Memory B cell (primary cell): ENCODE measurements at places on chromosomes 3 and 15.

GRCh38 chr15:72042054-72042453 is 75.9 kb downstream of the MYO9A start:
- no peak for DNase-seq
- H3K4me1 ChIP-seq, result peaks cover 4% of the 10 kb centered on the region
- peak overlapping the region; percentile 17 for H3K27ac ChIP-seq
- peaks cover 36% of the 10 kb centered on the region for H3K36me3 ChIP-seq
- H3K4me3 ChIP-seq, result no peak overlapping the region
- H3K27me3 ChIP-seq, result no peaks in the 10 kb centered on the region

- H3K4me3 ChIP-seq, result no peak overlapping the region
- no peak overlapping the region for H3K27ac ChIP-seq
- no peaks in the 10 kb centered on the region for H3K36me3 ChIP-seq
- H3K27me3 ChIP-seq, result no peaks in the 10 kb centered on the region
These were observed 229.2 kb upstream of the ST8SIA2 start for GRCh38 chr15:92164327-92165000.

GRCh38 chr3:179812096-179812382 is 159.2 kb downstream of the USP13 start:
- H3K27me3 ChIP-seq, result no peaks in the 10 kb centered on the region
- H3K4me3 ChIP-seq, result no peak overlapping the region
- DNase-seq, result no peak
- no peaks in the 10 kb centered on the region for H3K36me3 ChIP-seq
- H3K4me1 ChIP-seq, result peaks cover 7% of the 10 kb centered on the region

GRCh38 chr3:30908456-30909037 is 14.1 kb upstream of the GADL1 start:
- no peaks in the 10 kb centered on the region for H3K4me1 ChIP-seq
- H3K27ac ChIP-seq, result no peak overlapping the region
- H3K36me3 ChIP-seq, result no peaks in the 10 kb centered on the region
- H3K4me3 ChIP-seq, result no peak overlapping the region
- peaks cover 4% of the 10 kb centered on the region for H3K27me3 ChIP-seq
